ENCODE measurements at places on chromosomes 12 and 14.

DNA sequence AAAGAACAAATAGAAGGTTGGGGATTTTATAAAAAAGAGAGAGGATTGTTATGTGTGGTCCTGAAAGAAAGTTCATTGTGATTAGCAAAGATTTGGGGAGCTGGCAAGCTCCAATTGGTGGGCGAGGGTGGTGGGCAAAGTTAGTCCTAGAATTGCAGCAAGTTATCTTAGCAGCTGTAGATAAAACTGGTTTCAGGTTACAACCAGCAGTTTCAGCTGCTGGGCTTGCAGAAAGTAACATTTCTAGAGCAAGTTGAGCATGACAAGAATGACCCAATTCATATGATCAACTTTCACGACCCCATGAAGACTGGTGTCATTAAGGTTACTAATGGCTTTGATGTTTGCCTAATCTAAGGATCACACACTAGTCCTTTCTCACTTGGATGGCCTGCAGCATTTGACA, 177.9 kb upstream of the NUDT4 start:
- no peak for DNase-seq

GRCh38 chr14:69331206-69331605, 66.9 kb downstream of the ERH start:
- DNase-seq: no peak

DNA sequence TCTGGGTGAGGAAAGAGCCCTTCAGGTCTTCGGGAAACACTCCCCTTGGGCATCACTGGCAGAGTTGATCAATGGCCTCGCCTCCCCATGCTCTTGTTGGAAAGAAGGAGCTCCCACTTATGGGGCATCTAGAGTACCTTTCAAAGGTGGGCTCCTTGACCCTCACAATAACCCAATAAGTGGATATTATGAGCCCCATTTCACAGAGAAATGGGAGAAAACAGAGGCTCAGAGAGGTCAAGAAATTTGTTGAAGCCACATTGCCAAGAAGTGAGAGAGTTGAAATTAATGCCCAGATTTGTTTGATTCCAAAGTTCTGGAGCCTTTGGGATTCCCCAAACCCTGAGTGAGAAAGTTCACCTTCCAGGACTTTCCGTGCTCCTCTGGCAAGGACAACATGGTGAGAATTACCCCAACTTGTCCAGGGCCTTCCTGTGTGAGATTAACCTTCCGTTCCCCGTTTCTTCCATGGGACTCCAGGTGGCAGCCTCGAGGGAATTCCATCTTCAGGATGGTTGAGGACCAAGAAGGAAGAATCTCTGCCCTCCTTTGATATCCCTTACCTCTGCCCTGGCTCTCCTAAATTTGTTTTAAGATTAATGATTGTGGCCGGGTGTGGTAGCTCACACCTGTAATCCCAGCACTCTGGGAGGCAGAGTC, 7.5 kb upstream of the CHD4 start:
- DNase-seq: no peak

DNA sequence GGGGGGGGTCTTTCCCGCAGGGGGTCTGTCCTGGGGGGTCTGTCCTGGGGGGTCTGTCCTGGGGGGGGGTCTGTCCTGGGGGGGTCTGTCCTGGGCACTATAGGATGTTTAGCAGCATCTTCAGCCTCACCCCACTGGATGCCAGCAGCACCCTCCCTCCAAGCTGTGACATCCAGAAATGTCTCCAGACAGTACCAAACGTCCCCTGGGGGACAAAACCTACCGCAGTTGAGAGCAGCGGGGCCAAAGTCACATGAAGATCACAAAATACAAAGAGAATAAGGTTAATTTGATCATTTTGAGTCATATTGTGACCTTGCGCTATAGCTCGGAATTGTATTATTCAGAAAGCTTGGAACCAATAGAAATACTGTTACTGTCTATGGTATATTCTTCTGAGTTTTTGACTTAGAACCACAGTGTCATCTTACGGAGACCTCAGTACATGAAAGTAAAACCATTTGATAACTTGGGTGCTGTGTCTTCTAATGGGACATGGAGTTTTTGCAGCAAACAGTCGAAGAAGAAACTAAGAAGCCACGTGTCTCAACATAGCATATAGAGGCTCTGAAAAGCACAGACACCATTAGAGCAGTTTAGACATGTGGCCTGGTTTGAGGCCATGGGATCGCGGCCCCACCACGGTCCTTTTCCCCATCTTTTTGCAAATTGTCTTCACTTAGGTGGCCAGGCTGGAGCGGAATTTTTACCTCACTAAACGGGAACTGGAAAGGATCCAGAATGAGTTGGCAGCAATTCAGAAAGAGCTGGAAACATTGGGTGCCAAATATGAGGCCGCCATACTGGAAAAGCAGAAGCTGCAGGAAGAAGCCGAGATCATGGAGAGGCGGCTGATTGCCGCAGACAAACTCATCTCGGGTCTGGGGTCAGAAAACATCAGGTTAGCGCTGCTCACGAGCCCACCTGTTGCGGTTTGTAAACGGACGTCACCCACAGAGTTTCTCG, 59.9 kb downstream of the CCDC92 start:
- no peak for DNase-seq

GRCh38 chr12:92629349-92630065, 73.3 kb upstream of the PLEKHG7 start:
- no peak for DNase-seq

DNA sequence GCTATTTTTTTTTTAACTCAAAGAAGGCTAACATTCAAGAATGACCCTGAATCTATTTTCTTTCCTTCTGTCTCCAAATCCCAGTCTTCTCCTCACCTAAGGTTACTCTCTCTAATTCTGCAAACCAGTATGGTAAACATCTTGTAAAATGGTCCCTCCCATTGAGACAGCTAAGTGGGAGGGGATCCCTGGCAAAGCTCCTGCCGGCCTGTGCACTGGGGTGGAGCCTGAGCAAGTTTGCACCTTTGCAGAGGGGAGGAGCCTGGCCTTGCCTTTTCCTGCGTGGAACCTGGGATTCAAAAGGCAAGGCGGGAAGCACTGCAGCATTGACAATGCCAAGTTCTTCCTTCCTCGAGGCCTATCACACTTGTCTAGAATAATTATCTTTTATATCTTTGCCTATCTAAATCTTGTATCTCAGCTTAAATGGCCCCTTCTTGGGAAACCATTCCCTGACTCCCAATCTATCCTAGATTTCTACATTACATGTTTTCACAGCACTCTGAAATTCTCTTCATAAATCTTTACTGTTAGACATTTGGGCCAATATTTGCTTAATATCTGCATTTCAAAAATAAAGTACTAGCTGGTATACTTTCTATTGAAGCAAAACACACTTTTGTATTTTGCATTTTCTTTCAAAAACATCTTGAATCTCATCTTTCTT, 83.0 kb downstream of the EPS8 start:
- DNase-seq: no peak

DNA sequence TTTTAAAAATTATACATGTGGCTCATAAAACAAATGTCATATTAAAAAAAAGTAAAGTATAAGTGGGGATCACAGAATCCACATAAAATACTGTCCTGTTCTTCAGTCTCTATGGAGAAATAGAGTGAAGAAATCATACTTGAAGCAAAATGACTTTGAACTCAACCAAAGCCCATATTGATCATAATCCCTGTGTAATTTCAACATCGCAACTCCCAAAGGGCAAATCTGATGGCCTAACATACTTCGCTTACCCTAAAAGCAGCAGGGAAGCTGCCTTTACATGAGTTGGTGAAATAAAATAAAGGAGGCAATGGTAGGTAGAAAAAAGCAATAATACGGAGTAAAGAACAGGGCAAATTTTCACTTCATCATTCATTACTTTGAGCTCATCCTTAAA, 101.8 kb downstream of the CEP128 start:
- DNase-seq: no peak

DNA sequence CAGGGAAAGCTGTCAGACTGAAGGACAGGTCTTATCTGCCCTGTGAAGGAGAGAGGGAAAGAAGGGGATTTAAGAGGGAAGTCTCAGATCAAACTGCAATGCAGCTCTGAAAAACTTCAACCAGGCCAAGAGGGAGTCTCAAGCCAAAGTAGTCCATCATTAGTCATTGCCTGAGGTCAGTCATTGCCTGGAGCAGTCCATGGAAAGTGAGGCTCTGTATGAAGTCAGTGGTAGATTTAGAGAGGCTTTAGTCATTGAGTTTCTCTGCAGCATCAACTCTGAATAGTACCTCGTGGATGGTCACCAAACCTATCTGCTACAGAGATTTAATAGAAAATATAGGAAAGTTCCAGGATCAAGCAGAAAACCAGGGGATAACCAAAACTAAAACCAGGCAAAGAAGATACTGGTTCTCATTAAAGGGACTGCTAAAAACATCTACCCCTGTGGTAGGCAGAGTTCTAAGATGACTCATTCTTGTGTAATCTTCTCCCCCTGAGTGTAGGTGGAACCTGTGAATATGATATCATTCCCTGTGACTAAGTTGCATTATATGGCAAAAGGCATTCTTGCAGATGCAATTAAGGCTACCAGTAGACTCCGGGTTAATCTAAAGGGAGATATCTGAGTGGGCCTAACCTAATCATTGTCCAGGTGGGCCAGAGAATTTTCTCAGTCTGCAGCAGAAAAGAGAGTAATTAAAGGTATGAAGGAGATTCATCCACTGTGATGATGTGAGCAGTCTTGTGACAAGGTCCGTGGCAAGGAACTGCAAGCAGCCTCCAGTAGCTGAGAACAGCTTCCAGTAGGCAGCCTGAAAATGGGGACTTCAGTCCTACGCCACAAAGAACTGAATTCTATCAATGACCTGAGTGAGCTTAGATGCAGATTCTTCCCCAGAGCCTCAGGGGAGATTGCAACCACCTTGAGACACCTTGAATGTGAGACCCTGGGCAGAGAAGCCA, 123.1 kb downstream of the GALC start:
- DNase-seq: no peak

- DNase-seq: no peak
Measured at GRCh38 chr12:64065881-64066451, 156.1 kb downstream of the KICS2 start.
